CD4-positive, alpha-beta T cell treated with Interleukin-17A for 1 hour (primary cell): ENCODE measurements at places on chromosomes 12 and 14.

DNA sequence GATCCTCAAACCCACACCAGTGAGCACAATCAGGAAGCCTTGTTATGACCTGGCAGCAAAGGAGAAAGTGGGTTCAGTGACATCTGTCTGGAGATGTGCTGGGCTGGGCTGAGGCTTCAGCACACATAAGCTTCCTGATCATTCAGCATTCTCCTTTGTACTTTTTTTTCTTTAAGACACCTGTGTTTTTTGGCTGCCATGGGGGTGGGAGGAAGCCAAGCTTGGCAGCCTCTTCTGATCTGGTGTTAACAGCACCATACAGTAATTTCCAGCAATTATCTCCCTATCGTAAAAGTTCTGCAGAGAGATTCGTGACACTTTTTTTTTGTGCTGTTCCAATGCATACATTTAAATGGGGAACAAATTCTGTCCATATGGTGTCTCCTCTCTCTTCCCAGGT is 38.9 kb upstream of the RASSF3 start:
- no peak for DNase-seq

DNA sequence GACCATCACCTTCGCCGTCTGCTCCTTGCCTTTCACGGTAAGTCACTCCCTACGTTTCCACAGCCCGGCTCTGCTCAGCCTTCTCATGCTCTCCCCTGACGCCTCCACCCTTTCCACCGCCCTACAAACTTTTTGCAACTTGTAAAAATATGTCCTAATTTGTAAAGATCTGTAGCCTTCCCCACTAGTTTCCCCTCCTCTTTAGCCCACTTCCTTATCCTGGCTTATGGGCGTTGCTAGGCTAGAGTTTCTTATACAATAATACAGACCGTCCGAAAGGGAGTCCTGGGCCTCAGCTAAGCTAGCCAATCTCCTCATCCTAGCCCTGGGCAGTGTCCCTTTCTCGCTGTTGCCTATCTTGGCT is 1.2 kb downstream of the PTGER2 start:
- peak; percentile 59 for DNase-seq

GRCh38 chr14:102363182-102363943 is 622 bp downstream of the TECPR2 start:
- peak; percentile 27 for DNase-seq

DNA sequence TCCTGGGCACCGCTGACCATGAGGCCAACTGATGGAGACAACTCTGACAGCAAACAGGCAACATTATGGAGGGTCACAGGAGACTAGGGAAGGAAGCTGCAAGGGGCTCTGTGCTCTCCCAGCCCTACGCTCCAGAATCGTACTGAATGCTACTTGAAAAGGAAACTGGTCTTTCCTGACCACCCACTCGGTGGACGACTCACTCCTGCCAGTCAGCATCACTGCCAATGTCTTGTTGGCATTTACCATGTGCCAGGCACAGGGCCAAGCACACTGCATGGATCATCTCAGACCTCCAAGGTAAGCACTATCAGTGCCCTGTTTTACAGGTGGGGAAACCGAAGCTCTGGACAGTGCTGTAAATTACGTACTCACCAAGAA is 38.0 kb downstream of the CCDC85C start:
- DNase-seq, result no peak

GRCh38 chr12:106861984-106862916 is 87.8 kb downstream of the RIC8B start:
- no peak for DNase-seq

- no peak for DNase-seq
Observed at GRCh38 chr12:53423597-53423996, at the start of gene AMHR2. Gene AMHR2 (plus strand): TSS chr12:53423855. CDS start chr12:53423935, 80 bp downstream.

DNA sequence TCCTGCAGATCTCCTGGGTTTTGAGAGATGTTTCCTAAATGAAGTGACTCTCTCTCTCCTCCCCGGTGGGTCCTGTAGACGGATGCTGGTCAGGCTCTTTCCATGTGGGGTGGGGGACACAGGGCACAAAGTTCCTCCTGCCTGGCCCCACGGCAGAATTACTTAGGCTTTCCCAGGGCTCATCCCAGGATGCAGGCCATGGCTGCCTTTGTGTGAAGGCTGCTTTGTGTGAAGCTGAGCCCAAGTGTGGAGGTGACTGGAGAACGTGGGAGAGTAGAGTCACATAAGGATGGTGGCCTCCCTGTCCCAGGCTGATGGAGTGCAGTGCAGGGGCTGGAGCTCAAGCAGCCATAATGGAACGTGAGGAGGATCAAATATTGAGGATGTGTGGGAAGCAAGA is 200.2 kb downstream of the ADGRD1 start:
- DNase-seq, result no peak

DNA sequence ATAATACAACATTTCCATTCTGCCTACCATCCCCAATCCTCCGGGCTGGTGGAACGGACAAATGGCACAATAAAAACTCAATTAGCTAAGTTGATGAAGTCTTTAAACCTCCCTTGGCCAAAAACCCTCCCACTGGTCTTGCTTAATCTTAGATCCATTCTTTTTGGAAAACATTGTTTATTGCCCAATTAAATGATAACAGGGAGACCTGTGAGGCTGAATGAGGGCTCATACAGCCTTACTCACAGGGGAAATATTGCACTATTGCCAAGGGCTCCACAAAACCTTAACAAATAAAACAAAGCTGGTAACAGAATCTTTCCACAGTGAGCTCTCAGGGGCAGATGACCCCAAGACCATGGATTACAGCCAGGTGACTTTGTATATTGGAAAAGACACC is 7.8 kb upstream of the PSMC1 start:
- DNase-seq, result no peak

DNA sequence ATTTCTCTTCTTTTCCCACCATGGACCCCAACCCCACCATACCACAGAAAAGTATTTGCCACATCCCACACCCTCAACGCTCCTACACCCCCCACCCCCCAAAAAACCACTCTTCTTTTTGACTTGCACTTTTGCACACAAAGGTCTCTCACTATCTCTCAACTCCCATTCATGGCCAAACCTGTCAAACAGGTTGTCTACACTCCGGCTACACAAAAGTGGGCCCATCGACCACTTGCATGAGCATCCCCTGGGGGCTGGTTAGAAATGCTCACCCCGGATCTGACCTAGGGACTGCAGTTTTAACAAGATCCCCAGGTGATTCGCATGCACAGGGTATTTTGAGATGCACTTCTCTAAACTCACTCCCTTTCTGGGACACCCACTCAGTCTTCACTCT is 248.2 kb downstream of the DPF3 start:
- no peak for DNase-seq

DNA sequence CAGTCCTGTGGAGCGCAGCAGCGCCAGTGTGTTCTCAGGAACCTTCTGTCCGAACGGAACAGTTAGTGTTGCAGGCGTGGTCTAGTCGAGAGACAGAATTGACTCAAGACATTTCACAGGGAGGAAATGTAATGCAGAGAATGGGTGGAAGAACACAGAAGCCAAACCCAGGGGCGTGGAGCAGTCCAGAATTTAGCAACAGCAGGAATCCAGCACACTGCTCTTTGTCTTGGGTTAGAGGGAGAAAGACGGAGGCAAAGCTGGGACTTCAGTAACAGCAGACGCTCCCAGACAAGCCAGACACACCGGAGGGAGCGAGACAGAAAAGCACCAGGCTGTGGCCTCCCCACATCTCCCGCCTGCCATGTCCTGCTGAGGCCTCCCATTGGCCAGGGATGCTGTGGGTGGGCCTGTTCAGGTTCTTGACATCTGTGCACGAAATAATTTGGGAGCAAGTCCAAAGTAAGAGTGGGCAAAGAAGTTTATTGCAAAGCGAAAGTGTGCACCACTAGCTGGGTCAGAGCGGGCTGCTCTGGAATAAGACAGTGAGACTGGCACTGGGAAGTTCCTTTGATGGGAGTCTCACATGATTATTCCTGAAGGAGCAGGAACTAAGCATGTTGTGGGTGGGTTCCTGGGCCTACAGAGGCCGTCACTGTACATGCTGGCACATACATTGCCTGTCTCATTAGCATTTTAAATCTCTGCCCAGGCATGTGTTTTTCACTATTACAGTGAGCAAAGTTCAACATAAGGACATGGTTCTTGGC is 339.3 kb upstream of the SFSWAP start:
- DNase-seq, result no peak

DNA sequence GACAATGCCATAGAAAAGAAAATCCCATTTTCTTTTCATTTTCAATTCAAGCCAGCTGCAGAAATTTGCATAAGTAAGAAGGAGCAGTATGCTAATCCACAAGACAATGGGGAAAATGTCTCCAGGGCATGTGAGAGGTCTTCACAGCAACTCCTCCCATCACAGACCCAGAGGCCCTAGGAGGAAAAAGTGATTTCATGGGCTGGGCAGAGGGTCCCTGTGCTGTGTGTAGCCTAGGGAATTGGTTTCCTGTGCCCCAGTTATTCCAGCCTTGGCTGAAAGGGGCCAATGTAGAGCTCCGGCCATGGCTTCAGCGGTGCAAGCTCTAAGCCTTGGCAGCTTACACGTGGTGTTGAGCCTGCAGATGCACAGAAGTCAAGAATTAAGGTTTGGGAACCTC is 211.4 kb downstream of the CCDC59 start:
- no peak for DNase-seq

DNA sequence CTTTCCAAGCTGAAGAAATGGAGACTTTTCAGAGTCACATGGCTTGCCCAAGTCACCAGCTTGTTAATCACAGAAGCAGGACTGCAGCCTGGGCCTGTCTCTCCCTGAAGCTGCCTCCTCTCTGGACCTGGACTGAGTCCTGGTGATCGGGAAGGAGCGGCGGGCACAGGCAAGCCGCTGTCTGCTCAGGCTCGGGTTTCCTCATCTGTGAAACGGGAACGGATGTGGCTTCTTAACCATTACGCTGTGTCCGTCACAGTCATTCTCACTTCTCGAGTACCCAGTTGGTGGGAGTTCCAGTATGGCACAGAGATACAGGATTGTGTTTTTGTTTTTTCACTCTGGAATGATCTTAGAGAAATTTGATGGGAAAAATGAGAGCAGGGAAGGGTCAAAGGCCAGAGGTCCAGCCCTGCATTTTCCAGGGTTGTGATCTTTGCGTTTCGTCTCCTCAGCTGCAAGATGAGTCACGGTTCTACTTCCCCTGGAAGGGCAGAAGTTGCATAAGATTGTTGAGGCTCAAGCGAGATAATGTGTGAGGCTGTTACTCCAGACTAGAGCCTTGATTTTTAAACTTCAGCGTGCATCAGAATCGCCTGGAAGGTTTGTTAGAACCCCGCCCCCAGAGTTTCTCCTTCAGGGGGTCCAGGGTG is 7.6 kb upstream of the LRTM2 start:
- peak; percentile 15 for DNase-seq

GRCh38 chr14:96574633-96575632 is 72.8 kb downstream of the PAPOLA start:
- DNase-seq, result no peak

DNA sequence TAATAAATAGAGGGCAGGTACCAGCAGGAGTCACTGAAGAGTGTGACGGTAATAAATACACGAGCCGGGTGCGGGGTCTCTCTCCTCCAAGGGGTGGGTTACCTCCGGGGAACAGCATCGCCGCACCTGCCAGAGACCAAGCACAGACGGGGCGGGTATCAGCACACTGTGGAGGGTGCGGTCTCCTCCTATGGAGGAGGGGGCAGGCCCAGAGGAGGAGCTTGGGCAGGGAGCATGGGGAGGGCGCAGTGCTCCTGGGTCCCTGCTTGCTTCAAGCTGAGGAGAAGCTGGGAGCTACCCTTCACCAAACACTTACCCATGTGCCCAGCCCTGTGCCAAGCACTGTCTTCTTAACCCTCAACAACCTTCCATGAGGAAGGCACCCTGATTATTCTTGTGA is 12.8 kb downstream of the PGF start:
- DNase-seq, result no peak

DNA sequence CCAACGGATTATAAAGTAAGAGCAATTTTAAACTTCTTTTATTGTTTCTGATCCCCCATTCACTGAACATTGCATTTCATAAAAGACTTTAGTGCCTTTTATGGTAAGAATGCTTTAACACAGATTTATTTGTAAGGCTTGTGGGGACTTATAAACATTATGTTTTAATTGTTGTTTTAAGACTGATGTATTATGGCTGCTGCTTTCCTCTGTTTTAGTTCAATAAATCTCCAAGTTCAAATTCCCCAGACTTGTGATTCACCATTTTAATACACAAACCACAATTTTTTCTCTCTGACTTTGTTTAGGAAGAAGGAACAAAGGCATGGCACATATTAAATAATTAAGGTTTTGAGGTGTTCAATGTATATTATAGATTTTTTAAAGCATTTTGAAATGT is 753.3 kb downstream of the SLC6A15 start:
- DNase-seq, result no peak

DNA sequence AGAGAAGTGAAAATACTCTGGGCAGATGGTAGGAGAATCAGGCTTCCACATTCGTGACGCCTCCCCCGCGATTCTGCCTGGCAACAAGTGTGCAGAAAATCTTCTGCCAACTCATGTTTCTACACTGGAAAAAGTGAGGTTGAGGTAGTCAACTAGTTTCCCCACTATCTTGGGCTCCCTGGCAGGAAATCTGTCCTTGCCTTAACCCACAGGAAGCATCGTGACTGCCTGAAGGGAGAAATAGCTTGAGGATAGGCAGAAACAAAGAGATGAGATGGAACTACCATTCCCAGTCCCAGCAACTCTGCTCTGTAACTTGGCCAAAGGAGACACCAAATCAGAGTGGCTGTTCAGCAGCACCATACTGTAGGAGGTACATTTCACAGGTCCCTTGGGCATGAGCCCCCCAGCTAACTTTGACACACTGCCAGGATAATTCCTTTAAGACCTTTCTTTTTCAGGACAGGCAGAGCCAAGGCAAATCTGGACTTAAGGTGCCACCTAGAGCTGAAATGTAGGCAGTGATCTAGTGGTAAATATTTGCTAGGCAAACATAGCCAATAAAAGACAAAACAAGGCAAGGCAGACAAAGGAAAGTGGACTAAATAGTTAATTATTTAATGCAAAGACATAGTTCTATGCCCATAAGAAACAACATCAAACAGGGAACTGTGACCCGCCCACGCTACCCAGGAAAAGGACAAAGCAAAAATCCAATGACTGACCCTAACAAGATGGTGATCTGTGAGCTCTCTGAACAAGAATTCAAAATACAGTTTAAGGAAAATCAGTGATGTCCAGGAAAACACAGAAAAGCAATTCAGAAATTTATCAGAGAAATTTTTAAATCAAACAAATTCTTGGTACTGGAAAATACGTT is 205.1 kb downstream of the PTPRO start:
- no peak for DNase-seq

- DNase-seq, result no peak
Observed at GRCh38 chr12:104738331-104738730, 219.8 kb downstream of the SLC41A2 start.

GRCh38 chr12:31860401-31860800 is 98.8 kb upstream of the RESF1 start:
- DNase-seq, result no peak
